Non-pigmented ciliary epithelial cell (primary cell): ENCODE measurements at places on chromosomes 1 and 21.

DNA sequence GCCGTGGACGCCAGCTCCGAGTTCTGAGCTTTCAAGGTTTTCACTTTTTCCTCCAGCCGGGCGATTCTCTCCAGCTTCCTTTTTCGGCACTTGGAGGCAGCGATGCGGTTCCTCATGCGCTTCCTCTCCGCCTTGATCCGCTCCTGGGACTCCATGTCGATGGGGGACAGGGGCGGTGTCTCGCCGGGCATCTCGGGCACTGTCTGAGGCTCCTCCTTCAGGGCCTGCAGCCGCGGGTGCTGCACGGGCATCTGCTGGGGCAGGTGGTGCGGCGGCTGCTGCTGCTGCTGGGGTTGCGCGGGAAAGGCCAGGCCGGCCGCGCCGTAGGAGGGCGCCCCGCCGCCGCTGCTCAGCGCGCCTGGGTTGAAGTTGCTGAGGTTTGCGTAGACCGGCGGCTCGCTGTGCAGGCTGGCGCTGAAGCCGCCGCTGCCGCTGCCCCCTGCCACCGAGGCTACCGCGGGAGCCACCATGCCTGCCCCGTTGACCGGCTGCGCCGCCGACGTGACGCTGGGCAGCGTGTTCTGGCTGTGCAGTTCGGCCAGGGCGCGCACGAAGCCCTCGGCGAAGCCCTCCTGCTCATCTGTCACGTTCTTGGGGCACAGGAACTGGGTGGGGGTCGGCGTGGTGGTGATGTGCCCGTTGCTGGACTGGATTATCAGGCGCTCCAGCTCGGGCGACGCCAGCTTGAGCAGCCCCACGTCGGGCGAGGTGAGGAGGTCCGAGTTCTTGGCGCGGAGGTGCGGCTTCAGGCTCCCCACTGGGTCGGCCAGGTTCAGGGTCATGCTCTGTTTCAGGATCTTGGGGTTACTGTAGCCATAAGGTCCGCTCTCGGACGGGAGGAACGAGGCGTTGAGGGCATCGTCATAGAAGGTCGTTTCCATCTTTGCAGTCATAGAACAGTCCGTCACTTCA lies 1.4 kb downstream of the JUN start:
- DNase-seq: no peak

- DNase-seq: no peak
Measured at GRCh38 chr1:14167884-14168283, 430.6 kb upstream of the KAZN start.

DNA sequence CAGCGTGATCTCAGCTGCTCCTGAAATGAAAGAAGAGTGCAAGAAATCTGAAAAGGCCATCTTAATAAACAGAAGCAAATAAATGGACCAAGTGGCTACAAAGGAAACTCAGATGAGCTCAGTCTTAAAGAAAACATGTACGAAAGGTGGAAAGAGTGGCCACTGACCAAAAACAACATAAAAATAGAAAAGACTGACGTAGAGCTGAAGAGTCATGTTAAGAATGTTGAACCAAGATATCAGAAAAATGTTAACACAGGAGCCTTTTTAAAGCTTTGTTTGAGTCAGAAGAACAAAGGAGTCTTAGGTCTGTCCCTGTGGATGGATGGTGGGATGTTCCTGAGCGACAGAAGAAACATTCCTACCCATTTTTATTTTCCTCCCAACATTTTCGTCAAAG lies 30.8 kb upstream of the ZNF648 start:
- DNase-seq: peak; percentile 42

DNA sequence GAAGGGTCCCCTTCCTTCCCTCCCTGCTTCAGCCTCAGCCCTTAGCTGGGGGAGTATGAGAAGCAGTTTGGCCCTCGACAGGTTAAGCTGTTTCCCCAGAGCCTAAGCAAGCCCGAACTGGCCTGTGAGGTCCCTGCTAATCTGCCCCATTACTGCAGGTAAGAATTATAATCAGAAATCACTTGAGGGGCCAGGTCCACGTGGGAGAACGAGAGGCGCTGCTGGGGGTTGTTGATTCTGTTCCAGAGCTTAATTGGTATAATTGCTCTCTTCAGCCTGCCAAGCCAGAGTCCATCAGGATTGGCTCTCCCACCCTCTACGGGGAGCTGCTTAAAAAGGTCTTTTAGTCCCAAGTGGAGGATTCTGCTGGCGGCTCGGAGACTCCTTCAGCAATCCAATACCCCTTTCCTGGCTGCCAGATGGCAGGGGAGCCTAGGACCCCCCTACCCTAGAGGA lies 70.8 kb downstream of the UBE2T start:
- DNase-seq: no peak

- DNase-seq: no peak
Measured at GRCh38 chr1:61732726-61733125, 7.8 kb upstream of the TM2D1 start.

- no peak for DNase-seq
Measured at GRCh38 chr1:86068841-86069756, 87.5 kb downstream of the COL24A1 start.

- no peak for DNase-seq
Measured at GRCh38 chr1:81607086-81607485, 193.6 kb upstream of the ADGRL2 start.

GRCh38 chr1:183414365-183414764 lies 3.8 kb downstream of the NMNAT2 start:
- DNase-seq: no peak

GRCh38 chr1:43934101-43934985 lies 742 bp downstream of the ARTN start:
- DNase-seq: no peak

GRCh38 chr1:211259638-211260126 lies 516 bp downstream of the RCOR3 start:
- DNase-seq: no peak

- no peak for DNase-seq
Measured at GRCh38 chr1:67332653-67333529, 25.2 kb downstream of the IL12RB2 start.

GRCh38 chr1:203380420-203381150 lies 29.7 kb upstream of the FMOD start:
- DNase-seq: no peak

- DNase-seq: no peak
Measured at GRCh38 chr1:63563745-63564144, 29.5 kb upstream of the PGM1 start.

DNA sequence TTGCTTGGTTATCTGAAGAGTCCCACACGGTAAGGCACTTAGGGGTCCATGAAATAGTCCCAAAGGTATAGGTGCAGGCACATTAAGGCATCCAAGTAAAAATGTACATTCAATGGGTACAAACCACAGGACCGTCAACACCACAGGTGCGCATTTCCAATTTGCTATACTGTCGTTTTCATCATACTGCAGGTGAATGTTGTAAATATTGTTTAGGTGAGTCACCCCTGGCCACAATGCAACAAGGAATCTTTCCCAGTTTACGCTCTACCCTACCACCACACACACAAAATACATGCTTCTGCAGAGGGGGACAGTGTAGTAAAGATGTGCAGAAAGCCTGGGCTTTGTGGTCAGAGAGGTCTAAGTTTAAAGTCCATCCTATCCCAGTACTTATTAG lies 13.7 kb downstream of the CADM3 start:
- no peak for DNase-seq

- no peak for DNase-seq
Measured at GRCh38 chr1:29556657-29557056, 320.3 kb downstream of the PTPRU start.

- no peak for DNase-seq
Measured at GRCh38 chr1:29900104-29900679, 663.9 kb downstream of the PTPRU start.

- DNase-seq: no peak
Measured at GRCh38 chr1:115466433-115466832, 128.4 kb upstream of the NGF start.

DNA sequence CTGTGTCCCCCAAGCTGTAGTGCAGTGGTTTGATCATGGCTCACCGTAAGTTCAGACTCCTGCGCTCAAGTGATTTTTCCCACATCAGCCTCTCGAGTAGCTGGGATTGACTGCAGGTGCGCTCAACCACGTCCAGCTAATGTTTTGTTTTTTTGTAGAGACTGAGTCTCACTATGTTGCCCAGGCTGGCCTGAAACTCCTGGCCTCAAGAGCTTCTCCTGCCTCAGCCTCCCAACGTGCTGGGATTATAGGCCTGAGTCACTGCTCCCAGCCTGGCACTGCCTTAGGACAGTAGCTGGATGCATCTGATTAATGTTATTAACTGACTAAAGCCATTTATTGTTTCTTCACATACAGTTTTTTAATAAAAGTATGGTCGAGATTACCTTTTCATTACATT lies 40.2 kb downstream of the RNF11 start:
- DNase-seq: no peak
